ENCODE measurements at places on chromosomes 6 and 20. TPM values are rescaled to one million over a fixed set of nuclear protein-coding genes. Genes with fewer than 3 reads are reported as not detected.
A peak's percentile ranks its signal among the peaks of the same experiment; 100 is the strongest.

- no peaks in the 10 kb centered on the region for H3K27me3 ChIP-seq
- no peak overlapping the region for H3K27ac ChIP-seq
- no peaks in the 10 kb centered on the region for H3K4me1 ChIP-seq
Measured at GRCh38 chr6:169986171-169986847, 234.9 kb downstream of the ERMARD start.

- H3K4me1 ChIP-seq, result peaks cover 28% of the 10 kb centered on the region
- no peaks in the 10 kb centered on the region for H3K27me3 ChIP-seq
- DNase-seq, result no peak
- H3K27ac ChIP-seq, result no peak overlapping the region
- no peak overlapping the region for H3K4me3 ChIP-seq
- H3K36me3 ChIP-seq, result peaks cover 5% of the 10 kb centered on the region
Measured at GRCh38 chr6:22149501-22150367, 147.1 kb downstream of the PRL start.

DNA sequence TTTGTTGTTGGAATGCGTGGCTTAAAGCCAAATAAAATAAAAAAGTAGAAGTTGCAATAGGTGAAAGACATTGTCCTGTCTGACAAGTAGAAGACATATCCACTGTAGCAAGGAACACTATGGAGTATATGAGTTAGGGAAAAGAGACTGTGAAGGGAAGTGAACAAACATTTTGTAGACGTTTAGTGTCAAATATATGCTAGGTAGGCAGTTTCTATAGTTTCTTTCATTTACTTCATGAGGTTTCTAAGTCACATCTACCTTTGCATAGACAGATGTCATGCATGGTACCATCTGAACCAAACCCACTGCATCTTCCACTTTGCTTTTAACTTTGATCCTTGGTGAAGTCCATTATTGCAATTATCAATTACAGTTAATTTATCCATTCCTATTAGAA lies 9.9 kb downstream of the PRIM2 start:
- no peaks in the 10 kb centered on the region for H3K27me3 ChIP-seq
- H3K27ac ChIP-seq, result no peak overlapping the region
- H3K36me3 ChIP-seq, result peaks cover 96% of the 10 kb centered on the region
- DNase-seq, result no peak
- no peaks in the 10 kb centered on the region for H3K4me1 ChIP-seq

DNA sequence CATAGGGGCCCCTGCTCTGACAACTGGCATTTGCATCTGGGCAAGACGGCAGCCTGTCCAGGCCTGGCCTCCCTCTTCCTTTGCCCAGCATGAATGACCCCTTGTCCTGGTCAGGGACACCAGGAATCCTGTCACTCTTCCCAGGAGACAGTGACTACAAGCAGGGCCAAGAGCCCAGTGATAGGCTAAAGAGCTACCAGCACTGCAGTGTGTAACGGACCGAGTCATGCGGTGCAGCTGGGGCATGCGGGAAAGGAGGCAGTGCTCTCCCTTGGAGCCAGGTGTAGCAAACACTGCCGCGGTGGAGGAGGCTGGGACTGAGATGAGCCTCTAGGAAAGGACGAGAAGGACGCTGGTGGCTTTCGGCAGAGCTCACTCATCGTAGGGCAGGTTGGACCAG lies 38.7 kb upstream of the DSP start:
- no peaks in the 10 kb centered on the region for H3K36me3 ChIP-seq
- H3K27me3 ChIP-seq, result no peaks in the 10 kb centered on the region
- no peak overlapping the region for H3K27ac ChIP-seq
- DNase-seq, result peak; percentile 46

Gene PNPLA1
- not detected for total RNA-seq

Gene DNAH8
- total RNA-seq, result not detected

Gene TSBP1
- not detected for total RNA-seq

Gene SSTR4
- not detected for total RNA-seq

Measured in H9 (cell line).